ENCODE measurements at places on chromosomes 11 and 22.
A peak's percentile ranks its signal among the peaks of the same experiment; 100 is the strongest.

DNA sequence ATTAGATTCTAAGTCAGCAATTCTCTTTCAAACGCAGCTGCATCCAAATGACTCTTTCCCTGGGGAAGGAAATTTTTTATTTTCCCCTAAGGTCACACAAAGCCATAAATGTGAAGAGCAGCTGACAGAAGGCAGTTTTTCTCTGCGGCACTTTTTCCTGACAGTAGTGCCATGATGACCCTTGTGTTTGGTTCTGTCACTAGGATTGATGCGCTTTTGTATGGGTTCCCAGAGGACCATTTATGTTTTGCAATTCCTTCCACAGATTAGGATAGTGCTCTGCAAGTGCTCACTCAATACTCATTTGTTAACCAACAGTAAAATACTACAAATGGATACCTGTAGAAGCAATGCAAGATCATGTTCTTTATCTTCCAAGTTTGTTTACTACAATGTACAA, 359.6 kb upstream of the CTSC start:
- no peak for DNase-seq

DNA sequence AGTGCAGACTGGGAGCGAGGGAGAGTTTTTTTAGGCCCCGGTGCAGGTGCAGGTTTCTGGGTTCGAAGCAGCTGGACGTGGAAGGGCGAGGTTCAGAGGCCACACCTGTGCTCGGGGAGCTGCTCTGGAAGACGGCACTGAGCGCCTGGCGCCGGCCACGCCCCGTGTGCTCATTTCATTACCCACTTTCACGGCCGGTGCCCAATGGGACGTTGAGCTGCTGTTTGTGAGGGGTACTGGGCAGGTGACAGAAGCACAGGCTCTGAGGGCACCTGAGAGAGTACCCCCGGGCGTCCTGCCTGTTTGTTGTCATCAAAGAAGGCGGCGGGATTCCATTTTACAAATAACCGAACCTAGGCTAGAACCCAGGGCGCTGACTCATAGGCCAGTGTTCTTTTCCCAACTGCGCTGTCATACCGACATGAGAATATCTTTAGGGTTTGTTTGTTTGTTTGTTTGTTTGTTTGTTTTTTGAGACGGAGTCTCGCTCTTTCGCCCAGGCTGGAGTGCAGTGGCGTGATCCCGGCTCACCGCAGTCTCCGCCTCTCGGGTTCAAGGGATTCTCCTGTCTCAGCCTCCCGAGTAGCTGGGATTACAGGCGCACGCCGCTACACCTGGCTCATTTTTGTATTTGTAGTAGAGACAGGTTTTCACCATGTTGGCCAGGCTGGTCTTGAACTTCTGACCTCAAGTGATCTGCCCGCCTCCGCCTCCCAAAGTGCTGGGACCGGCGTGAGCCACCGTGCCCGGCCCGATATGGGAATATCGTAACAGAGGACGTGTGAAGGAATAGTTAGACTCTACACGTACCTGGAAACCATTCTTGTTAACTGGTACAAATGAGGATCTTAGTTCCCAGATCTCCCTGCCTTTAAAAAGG, 16.6 kb upstream of the SPTBN2 start:
- no peak for DNase-seq

- no peak for DNase-seq
Observed at GRCh38 chr11:121106812-121107211, 5.8 kb downstream of the TECTA start.

- DNase-seq, result no peak
Observed at GRCh38 chr11:114564831-114565230, 5.2 kb upstream of the NXPE1 start.

- DNase-seq, result peak; percentile 80
Observed at GRCh38 chr11:34640050-34640923, 19.4 kb downstream of the EHF start.

- DNase-seq, result peak; percentile 85
Observed at GRCh38 chr22:37559901-37560607, at the start of gene CDC42EP1. CDC42EP1 (plus strand) TSS chr22:37560480; CDS start chr22:37566350, 5,870 bp downstream.

DNA sequence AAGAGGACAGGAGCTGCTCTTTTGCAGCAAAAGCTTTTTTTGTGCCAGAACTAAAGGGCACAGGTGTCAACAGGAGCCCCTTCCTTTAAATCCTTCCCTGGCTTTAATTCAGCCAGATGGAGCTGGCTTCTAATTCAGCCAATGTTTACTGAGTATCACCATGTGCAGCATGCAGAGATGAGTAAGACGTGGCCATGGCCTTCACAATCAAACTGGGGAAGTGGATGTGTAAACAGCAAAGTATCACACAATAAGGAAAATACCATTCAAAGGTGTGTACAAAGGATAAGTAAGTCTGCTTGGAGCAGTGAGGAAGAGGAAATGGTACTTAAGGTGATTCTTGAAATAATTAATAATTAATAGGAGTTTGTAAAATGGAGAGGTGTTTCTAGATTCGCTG, 243.4 kb downstream of the NXPE2 start:
- no peak for DNase-seq

- DNase-seq, result no peak
Observed at GRCh38 chr22:22902247-22903001, 14.8 kb downstream of the IGLL5 start.
